ENCODE measurements at places on chromosomes 7 and 10. TPM values are rescaled to one million over a fixed set of nuclear protein-coding genes. Genes with fewer than 3 reads are reported as not detected.

DNA sequence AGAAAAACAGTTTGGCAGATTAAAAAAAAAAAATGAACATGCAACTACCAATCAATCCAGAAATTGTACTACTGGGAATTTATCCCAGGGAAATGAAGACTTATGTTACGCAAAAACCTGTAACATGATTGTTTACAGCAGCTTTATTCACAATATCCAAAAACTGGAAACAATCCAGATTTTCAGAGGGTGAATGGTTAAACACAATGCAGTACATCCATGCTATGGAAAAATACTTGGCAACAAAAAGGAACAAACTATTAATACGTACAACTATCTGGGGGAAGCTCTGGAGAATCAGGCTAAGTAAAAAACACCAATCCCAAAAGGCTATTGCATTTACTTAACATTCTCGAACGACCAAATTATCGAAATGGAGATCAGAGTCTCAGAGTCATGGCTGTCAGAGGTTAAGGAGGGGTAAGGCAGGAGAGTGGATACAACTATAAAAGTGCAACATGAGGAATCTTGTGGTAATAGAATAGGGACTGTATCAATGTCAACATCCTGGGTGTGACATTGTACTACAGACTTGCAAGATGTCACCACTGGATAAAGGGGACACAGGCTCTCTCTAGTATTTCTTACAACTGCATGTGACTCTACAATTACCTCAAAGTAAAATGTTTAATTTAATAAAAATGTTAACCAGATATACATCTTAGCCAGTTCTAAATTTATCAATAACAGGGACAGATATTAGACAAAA, 21.5 kb upstream of the RUFY2 start:
- DNase-seq: no peak

The SEMA3C gene
- polyA plus RNA-seq: 19.3 TPM

DNA sequence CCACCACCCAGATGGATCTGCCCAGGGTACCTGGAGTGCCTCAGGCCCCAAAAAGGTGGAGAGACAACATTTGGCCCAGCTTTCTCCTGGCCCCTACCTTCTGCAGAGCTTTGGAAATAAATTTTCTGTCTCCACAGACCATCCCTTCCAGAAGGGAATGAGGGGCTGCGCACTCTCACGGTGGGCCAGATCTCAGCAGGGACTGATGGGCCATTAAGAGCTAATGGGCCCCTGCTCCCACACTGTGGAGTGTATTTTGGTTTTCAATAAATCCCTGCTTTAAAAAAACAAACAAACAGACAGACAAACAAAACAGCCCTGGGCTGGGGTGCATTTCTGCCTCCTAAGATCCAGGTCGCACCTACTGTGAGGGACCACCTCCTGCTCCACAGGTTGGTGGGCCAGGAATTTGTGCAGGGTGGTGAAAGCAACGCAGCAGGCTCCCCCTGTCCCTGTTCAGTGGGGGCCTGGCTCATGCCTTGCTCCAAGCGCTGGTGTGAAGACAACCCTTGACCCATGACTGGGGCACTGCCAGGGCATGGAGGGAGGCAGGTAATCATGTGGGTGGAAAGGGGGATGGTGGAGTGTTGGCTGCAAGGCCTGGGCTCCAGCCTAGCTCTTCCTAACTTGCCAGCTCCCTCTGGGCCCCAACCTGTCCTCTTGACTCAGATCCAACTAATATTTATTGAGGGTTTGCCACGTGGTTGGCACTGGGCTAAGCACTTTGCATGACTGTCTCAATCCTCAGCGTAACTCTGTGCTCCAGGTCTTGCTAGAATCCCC, 88.5 kb downstream of the COL13A1 start:
- DNase-seq: no peak

DNA sequence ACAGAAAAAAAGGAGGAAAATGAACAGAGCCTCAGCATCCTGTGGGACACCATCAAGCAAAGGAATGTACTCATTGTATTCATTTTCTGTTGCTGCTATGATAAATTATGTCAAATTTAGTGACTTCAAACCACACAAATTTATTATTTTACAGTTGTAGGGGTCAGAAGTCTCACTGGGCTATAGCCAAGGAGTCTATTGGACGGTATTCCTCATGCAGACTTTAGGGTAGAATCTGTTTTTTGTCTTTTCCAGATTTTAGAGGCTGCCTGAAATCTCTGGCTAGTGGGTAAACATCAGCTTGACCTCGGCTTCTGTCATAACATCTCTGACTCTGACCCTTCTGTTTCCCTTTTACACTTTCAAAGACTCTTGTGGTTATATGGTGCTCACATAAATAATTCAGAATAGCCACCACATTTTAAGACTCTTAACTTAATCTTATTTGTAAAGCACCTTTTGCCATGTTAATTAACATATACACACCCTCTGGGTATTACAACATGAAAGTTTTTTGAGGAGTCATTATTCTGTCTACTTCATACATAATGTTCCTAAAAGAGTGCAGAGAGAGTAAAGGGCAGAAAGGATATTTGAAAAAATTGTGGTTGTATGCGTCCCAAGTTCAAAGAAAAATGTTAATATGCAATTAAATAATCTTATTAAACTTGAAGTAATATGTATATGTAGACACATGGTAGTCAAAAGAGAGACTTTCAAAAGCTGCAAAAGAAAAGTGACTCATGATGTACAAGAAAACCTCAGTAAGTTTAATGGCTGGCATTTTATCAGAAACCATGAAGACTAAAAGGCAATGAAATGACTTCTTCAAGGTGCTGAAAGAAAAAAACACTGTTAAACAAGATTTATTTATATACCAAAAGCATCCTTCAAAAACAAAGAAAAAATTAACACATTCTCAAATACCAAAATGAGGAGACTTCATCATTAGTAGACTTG, 70.8 kb upstream of the MEOX2 start:
- DNase-seq: no peak

- peak; percentile 80 for DNase-seq
Observed at GRCh38 chr7:88226886-88227516, 7.2 kb upstream of the SRI start.

- peak; percentile 61 for DNase-seq
Observed at GRCh38 chr10:78630944-78631838, 437.6 kb upstream of the ZMIZ1 start.

The CUTC gene
- polyA plus RNA-seq: 10.2 TPM

GRCh38 chr7:51783241-51783640, 466.6 kb upstream of the COBL start:
- no peak for DNase-seq

The EVX1 gene
- polyA plus RNA-seq: not detected

The NKX6-2 gene
- not detected for polyA plus RNA-seq

DNA sequence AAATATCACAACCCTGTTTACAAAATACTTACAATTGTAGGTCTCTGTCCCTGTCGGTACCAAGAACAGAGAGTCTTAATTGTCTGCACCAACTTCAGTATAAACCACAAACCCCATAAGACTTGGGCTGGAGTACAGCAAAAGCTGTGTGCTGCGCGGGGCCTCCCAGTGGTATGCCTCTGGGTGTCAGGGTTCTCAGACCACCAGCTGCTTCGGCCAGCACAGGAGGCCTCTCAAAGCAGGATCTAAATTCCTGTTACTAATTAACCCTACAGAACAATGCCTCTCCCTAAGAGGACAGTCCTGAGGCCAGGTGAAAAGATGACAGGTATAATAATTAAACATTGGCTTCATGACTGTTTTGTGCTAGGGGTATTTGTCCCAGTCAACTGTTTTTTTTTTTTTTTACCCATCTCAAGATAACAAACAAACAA, 957 bp upstream of the SVIL start:
- peak; percentile 18 for DNase-seq

The PTPRE gene
- 0.34 TPM for polyA plus RNA-seq

- DNase-seq: peak; percentile 90
Observed at GRCh38 chr10:72552857-72553256, 73.0 kb downstream of the MICU1 start.

DNA sequence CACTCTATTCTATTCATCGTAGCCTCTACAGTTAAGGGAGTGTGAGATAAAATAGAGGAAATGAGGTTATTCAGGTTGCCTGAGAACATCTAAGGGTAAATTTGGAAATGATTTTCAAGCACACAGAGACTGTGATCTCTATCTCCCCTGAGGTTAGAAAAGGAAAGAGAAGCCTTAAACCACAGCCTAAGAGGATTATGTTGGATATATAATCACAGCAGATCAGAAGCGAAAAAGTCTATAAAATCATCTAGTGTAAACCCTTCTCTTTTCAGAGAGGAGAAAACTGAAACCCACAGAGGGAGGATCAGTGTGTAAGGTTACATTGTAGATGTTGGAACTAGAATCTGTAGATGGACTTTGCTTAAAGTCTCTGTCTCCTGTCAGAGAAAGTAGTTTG, 90.6 kb upstream of the SEMA3E start:
- DNase-seq: no peak

DNA sequence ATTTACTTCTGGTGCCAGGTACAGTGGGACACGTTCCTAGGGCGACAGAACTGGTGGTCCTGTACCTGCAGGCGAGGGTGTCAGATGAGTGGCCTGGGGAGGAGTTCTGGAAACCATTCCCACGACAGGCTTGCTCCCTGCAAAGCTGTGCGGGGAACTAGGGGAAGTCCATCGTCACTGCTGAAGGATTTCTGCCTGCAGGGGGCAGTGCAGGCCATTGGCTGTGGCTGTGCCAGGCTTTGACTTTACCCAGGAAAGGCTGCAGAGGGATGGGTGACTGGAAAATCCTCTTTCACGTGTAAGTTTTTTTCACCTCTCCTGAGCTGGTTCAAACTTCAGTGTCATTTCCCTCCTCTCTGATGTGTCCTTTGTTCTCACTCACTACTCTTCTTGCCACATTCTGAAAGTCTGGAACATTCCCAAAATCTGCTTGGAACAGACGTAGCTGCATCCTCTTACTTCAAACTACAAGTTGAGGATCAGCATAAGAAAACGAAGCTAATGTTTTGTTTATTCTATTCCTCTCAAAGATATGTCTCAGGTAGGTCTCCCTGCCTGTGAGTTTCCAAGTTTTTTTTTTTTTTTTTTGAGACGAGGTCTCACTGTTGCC, 126.5 kb downstream of the SH2D4B start:
- peak; percentile 33 for DNase-seq

DNA sequence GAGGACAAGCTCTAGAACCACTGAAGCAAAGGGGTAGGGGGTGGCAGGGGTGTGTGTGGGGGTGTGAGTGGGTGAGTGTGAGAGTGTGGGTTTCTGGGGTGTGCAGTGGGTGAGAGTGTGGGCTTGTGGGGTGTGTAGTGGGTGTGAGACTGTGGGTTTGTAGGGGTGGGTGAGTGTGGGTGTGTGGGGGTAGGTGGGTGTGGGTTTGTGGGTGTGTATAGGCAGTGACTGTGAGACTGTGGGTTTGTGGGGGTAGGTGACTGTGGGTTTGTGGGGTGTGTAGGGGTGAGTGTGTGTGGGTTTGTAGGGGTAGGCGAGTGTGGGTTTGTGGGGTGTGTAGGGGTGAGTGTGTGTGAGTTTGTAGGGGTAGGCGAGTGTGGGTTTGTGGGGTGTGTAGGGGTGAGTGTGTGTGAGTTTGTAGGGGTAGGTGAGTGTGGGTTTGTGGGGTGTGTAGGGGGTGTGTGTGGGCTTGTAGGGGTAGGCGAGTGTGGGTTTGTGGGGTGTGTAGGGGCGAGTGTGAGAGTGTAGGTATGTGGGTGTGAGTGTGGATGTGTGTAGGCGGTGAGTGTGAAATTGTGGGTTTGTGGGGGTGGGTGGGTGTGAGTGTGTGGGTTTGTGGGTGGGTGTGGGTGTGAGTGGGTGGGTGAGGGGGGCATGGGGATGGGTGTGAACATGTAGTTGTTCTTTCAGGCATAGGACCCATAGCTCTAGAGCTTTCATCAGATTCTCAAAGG, 8.8 kb downstream of the NOS3 start:
- no peak for DNase-seq

DNA sequence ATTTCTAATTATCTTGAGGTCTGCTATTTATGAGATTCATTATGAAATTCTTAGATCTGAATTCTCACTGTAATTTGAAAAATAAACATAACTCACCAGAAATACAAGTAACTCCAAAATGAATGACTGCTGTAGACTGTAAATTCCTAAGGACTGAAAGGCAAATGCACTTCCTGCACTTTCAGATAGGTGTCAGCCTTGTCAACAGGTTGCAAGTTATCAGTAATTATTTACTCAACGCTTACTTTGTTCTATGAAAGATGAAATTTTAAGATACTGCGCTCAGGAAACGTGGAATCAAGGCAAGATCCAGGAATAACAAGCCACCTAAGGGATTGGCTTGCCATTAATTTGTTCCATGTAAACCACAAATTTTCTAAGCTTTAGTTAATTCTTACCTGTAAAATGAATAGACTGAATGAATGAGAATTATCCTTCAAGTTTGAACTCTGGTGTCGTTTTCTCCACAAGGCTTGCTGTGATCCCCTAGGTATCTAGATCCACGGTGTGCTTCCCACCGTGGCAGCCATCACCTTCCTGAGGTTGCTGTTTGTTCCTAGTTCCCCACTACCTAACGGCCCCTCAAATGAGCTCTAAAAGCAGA, 12.6 kb downstream of the DHX32 start:
- DNase-seq: peak; percentile 65

The PTF1A gene
- not detected for polyA plus RNA-seq

The HPSE2 gene
- polyA plus RNA-seq: not detected

The PCBD1 gene
- 31.6 TPM for polyA plus RNA-seq

DNA sequence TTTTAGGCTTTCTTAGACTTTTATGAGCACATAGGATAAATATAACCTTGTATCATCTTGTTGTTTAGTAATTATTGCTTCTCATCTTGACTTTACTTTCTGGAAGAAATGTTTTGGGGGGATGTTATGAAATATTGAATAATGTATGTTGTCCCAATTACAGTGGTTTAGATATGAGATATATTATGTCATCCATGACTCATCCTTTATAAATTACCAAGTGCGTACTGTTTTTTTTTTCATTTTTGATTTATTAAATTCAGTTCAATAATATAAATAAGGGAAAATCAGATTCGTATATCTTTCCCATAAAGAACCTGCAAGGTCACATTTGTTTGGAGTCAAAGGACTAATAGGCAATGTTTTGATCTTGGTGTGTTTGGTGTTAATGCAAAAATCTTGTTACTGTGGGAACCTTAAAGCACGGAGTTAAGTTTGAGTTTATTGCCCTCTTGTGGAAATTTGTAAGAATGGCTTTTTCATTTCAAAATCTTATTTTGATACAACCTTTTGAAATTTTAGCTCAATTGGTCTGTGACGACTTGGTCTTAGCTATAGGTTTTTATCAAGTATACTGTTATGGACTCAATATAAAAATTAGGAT, 108.6 kb downstream of the SRI start:
- DNase-seq: peak; percentile 41

DNA sequence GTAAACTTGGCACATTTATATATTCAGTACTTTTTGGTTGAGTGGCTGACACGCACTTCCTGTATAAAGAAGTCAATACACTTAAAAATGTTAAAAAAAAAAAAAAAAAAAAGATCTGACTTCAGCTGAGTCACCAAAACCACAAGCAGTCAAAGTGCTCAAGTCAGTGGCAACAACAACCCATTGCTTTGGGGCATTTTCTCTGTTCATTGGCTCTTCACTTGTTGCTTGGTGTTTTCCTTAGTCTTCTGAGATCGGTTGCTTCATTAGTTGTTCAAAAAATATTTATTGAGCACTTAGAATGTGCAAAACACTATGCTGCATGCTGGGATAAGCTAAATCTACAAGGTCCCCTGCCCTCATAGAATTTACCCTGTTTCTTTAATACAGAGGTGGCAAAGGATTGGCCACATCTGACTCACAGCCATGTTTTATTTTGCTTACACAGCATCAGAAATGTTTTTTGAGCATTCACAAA, 63.7 kb downstream of the ZNRF2 start:
- DNase-seq: peak; percentile 88

Measured in IMR-90 (cell line).